ENCODE measurements at places on chromosomes 2 and 18. TPM values are rescaled to one million over a fixed set of nuclear protein-coding genes. Genes with fewer than 3 reads are reported as not detected.

DNA sequence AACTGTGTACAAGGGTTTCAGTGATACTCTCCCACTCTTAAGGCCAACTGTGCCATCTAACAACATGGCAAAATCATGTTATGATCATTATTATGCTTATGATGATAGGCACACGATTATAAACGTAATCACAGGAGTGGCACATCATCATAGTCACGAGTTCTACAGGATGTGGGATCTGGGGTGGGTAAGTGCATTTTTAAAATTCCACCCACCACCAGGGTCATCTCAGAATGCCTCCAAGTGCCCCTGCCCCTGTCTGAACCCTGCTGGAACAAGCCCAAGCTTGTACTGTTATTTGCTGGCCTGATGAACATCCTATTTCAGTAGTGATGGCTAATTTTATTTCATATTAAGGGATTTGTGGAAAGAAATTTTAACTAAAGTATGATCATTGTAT lies 117.8 kb downstream of the PTPRM start:
- ATAC-seq: no peak

- no peak for ATAC-seq
These were observed 4.1 kb downstream of the FIGN start for GRCh38 chr2:163731735-163732134.

- ATAC-seq: no peak
These were observed 31.2 kb downstream of the SMAD2 start for GRCh38 chr18:47899107-47899840.

GRCh38 chr2:9763356-9764152 lies 79.7 kb upstream of the TAF1B start:
- ATAC-seq: peak; percentile 93

SCN1A gene
- total RNA-seq: not detected
